ENCODE measurements at places on chromosomes 1 and 21.
A peak's percentile ranks its signal among the peaks of the same experiment; 100 is the strongest.

DNA sequence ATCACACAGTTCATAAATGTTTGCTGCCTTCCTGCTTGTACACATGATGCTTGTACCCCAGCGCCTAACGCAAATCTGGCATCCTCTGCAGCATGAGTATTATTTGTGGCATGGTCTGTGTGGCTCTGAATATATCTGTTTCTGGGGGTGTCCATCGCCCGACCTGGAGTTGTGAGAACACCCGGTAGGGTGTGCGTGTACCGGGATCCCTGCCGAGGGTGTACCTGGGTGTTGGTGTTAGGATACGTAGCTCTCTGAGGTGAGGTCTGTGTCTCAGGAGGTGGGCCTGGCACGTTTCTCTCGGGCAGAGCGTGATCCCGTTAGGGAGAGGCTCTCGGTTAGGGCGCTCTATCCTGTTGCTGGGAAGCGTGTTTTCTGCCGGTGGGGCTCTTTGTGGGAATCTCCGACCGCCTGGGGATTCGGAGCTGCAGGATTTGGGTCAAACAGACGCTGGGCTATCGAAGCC is 10.4 kb upstream of the CDC20 start:
- no peak for DNase-seq

- no peak for DNase-seq
Observed at GRCh38 chr1:22808676-22809483, 98.2 kb downstream of the EPHB2 start.

- DNase-seq: no peak
Observed at GRCh38 chr1:201633297-201633696, 94.4 kb downstream of the NAV1 start.

DNA sequence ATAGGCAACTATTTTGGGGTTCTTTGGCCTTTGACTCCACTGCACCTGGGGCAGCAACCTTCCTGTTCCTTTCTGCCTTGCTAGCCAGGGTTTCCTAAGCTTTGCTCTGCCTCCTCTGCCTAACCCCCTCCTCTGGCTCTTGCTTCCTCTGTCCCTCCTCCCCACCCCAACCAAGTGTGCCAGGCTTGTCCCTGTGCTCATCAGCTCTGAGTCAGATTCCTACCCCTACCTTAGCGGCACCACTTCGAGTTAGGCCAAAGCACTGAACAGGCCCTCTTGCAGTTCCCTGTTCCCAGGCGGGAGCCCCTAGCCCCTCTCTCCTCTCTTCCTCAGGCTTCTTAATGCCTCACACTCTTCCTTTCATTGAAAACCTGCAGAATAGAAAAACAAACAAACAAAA is 74.8 kb upstream of the HAO2 start:
- DNase-seq: no peak

DNA sequence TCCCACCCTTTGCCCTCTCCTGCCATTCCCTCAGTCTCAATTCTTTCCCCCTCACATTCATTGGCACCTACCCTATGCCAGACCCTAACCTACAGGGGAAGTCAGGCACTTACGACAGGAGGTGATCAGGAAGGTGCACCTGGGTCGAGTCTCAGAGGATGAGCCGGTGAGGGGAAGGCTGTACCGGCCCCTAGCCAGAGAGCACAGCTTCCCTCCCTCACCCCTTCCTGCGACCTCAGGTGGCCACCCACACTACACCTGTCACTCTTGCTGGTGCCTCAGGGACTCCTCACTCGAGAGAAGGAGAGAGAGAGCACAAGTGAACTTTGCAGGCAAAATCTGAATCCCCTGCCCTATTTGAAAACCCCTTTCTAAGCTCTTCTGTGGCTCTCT is 1.7 kb upstream of the MYOM3 start:
- no peak for DNase-seq

DNA sequence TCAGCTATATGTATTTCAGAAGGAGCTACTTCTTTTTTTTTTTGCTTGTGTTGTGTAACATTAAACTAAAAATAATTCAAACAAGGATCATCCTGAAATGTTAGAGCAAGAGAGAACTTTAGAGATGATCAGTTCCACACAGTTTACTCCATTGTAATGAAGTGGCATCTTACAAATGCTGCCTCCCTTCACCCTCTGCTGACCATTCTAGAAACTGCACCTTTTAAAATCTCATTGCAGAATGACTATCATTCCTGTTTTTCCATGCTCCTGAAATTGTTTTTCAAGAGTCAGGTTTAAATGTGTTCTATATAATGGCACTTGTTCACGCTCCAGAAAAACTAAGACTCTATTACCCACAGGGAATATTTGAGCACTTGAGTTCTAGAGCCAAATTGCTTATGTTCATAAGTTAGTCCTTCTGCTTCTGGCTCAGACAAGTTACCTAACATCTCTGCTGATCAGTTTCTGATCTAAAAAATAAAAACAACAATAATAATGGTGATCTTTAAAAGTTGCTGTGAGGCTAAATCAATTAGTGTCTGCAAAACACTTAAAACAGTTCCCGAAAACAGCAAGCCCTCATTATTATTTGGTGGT is 21.5 kb upstream of the SLC44A5 start:
- DNase-seq: no peak

GRCh38 chr1:247335882-247336281 is 4.2 kb upstream of the ZNF496 start:
- DNase-seq: no peak

DNA sequence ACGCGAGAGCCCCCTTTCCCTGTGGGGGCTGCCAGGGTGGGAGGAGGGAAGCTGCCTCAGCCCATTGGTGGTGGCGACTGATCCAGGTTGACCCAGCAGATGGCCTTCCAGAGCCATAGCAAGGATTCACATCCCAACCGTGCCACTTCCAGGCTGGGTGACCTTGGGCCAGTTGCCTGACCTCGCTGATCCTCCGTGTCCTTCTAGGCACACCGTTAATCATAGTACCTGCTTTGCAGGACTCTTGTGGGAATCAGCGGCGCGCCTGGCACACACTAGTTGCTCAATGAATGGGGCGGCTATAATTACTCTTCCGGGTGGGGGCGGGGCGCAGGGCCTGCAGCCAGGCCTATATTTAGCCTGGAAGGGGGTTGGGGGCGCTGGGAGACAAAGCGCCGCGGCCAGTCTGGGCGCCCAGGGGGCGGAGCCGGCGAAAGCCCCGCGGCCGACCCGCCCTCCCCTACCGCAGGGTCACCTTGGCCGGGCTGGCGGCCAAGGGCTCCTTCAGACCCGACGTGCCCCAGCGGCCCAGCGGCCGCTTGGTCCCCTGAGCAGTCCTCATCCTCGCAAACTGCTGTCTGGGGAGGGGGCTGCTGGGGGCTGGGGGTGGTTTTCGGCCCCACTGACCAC is 5.1 kb downstream of the HSPB7 start:
- no peak for DNase-seq

DNA sequence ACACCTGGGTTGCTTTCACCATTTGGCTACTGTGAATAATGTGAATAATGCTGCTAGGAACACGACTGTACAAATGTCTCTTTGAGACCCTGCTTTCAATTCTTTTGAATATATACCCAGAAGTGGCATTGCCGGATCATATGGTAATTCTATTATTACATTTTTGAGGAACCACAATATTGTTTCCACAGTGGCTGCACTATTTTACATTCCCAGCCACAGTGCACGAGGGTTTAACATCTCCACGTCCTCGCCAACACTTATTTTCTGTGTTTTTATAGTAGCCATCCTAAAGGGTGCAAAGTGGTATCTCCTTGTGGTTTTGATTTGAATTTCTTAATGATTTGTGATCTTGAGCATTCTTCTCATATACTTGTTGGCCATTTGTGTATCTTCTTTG is 15.7 kb downstream of the FHAD1 start:
- DNase-seq: no peak

DNA sequence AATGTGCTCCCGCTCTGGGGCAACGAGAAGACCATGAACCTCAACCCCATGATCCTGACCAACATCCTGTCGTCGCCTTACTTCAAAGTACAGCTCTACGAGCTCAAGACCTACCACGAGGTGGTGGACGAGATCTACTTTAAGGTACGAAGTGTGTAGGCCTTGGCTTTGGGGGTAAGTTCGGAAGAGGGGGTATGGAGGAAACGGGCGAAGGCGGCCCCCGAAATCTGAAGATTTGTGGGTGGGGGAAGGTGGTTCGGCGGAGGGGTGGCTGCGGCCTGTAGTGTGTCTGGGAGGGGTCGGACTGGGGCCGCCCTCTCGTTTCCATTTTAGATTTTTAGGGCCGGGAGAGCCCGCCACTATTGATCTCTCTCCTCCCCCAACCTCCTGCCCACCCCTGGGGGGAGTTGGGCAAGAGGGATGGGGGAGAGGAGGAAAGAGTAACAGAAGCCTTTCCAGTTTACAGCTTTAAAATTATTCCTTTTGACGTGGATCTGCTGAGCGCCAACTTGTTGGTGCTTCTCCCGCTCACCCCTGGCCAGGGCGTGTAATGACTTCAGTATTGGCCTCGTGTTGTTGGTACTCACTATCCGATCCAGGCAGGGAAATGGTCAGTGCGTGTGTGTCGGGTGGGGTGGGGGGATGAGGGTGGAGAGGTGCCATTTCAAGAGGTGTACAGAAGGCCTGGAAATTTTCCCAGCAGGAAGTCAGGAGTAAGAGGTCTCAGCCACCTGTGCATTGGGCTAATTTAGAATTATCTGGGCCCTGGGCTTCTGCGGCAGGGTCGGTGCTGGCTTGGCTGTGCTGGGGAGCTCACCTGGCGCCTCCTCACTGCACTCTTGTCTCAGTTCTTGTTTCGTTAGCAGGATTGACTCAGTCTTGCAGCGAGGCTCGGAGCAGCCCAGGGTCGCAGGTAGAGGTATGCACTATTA is 880 bp downstream of the PRPF38B start:
- peak; percentile 86 for DNase-seq

GRCh38 chr1:117695796-117696490 is 90.1 kb downstream of the TENT5C start:
- DNase-seq: no peak

- DNase-seq: no peak
Observed at GRCh38 chr1:36881068-36881405, 153.3 kb downstream of the GRIK3 start.

GRCh38 chr21:34874684-34875513 is 174.2 kb downstream of the RUNX1 start:
- DNase-seq: no peak

- DNase-seq: no peak
Observed at GRCh38 chr1:67559222-67559700, 125.7 kb upstream of the GADD45A start.

DNA sequence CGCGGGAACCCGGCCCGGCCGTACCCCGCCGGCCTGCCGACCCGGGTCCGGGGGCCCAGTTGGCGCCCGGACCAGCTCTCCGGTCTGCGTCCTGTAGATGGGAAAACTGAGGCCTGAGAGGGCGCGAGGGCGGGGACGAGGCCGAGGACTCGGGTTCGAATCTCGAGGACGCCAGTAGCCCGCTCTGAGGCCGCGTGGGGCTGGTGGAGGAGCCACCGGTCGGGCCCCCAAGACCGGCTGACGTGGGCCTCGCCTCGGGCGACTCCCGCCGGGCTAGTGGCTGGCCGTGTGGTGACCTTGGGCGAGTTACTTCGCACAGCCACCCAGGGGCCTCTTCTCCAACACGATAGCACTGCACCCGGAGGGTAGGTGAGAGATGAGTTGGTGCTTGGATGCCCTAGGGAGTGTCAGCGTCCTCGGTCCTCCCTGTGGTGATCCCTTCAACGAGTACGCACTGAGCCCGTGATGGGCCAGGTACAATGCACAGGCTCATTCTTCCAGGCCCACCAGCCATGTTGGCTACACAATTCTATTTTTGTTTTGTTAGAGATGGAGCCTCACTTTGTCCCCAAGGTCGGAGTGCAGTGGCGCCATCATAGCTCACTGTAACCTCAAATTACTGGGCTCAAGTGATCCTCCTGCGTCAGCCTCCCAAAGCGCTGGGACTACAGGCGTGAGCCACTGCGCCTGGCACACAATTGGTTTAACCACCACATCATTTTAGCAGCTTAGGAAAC is 404 bp upstream of the SCMH1 start:
- no peak for DNase-seq

DNA sequence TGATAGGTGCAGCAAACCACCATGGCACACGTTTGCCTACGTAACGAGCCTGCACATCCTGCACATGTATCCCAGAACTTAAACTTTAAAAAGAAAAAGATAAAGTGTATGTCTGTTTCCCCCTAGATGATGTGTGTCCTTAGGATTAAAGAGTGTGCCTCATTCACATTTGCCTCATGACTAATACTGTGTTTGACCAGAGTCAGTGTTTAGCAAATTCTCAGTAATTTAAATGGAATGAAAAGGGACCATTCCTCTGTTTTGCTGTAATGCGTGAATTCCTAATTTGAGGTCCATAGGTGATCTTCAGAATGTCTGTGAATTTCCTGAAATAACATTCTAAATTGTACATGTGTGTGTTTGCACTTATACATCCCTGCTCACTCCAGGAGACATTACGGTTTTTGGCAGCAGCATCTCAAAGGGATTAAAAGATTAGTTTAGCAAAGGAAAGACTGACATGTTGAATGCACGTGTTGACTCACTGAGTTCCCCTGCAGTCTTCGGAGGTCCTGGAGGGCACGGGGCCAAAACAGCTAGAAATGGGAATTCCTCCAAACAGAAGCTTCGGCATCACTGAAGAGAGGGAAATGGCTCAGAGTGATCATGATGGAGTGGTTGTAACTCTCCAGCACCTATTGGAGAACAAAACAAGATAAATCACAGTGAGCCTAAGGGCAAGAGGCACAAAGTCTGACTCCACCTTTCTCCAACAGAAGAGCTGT is 19.1 kb upstream of the SLC35F3 start:
- no peak for DNase-seq

GRCh38 chr1:42983253-42983652 is 24.6 kb upstream of the SLC2A1 start:
- DNase-seq: no peak

DNA sequence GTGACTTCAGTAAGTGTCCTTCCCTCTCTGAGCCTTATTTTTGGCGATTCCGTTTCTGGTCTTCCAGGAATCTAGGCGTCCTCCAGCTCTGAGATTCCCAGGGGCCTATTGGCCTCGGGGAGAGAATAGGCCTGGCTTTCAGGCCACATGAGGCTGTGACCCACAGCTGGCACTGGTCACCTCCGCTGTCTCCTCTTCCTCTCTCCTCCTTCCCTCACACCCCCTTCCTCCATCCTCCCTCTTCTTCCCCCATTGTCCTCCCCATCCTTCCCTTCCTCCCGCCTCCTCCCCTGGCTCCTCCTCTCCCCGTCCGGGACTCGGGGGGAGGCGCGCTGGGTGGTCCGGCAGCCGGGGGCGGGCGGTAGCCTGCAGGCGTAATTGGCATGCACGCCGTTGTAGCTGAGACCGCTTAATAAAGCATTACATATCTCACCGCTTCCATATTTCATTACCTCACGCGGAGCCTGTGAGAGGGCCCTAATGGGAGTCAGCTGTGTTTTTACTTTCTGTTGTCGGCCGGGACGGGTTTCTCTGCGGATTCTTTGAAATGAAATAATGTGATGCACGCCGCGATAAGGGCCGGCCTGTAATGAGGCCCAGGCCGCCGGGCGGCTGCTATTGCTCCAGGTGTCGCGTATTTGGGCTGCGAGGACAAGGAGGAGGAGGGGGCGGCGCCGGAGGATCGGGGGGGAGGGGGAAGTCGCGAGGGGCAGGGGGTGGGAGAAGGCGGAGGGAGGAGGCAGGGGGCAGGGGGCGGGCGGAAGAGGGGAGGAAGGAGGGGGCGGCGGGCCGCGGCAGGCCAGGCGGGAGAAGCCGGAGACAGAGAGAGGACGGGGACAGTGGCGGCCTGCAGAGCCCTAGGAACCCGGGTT is 95.3 kb downstream of the FOXD2 start:
- DNase-seq: no peak

Data from CD4-positive, alpha-beta T cell treated with Interleukin-15 for 1 hour (primary cell).